Activated CD4-positive, alpha-beta T cell treated with anti-CD3 and anti-CD28 coated beads, Interleukin-2, amount 50 U/mL, for 24 hours (primary cell): ENCODE measurements at places on chromosomes 6 and 20.
A peak's percentile ranks its signal among the peaks of the same experiment; 100 is the strongest.

DNA sequence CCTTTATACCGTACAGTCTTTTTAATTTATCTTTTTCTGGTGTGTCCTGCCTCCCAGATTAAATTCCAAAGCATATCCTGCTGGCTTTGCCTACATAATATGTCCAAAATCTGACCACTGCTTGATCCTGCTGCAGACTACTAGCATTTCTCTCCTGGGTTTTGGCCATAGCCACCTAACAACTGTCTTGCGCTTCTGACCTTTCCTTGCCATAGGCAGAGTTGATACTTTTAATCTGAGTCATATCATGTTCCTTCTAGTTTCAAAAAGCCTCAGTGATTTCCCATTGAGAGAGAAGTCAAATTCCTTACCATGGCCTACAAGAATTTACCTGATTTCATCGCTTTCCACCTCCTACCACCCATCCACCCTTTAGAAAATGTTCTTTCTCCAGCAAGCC lies 104.8 kb downstream of the BCKDHB start:
- no peak for DNase-seq

- DNase-seq, result no peak
These were observed 60.5 kb downstream of the JPH2 start for GRCh38 chr20:44126445-44126844.

DNA sequence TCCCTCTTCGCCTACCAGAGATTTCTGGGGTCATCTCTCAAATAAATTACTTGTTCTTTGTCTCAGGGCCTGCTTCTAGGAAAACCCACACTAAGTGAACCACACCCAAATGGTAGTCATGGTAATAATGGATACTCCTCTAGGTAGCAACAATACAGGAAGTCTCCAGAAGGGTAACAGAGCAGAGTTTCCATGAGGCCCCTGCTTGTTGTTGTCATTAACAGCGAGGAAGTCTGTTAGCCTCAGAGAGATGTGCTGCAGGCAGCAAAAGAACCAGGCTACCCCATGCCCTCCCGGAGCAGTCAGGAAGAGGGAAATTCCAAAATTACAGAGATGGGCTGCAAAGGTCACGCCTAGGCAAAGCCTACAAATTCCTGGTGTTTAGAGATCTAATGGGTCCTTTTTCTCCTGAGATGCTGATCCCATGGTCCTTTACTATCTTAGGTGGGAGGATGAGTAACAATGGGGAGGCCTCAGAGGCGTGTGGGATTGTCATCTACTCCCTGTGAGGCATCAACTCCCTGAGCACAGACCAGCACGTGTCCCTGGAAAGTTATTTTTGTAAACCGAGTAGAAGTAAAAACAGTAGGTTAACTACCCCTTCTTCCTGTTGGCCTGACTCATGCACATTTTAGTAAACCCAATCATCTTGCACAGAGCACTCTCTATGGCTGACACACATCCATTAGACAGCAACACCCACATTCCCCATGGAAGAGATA lies 10.1 kb downstream of the ISM1 start:
- DNase-seq, result no peak

DNA sequence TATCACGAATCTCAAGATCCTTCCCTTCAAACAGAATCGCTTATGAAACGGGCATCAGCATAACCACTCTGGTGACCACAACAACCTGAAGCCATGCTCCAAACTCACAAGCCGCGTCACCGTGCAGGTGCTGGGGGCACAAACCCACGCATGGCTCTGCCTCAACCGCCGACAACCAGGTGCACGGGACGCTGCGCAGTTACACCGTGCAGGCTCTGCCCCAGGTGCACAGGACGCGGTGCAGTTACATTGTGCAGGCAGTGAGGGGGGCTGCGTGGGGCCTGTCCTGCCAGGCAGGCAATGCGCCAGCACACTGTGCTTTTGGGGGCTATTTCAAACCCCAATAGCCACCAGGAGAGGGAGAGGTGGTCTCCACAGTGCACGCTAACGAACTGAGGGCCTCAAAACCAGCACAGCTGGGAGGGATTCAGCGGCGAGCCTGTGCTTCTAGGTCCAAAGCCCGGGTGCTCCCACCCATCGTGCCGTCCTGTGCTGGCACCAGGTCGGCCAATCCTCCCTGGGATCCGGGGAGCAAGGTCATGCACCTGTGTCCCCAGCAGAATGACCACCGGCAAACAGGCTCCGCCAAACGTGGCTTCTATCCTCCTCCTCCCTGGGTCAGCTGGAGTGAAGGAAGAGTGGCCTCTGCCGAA lies 35.8 kb downstream of the ZBTB46 start:
- DNase-seq, result no peak

DNA sequence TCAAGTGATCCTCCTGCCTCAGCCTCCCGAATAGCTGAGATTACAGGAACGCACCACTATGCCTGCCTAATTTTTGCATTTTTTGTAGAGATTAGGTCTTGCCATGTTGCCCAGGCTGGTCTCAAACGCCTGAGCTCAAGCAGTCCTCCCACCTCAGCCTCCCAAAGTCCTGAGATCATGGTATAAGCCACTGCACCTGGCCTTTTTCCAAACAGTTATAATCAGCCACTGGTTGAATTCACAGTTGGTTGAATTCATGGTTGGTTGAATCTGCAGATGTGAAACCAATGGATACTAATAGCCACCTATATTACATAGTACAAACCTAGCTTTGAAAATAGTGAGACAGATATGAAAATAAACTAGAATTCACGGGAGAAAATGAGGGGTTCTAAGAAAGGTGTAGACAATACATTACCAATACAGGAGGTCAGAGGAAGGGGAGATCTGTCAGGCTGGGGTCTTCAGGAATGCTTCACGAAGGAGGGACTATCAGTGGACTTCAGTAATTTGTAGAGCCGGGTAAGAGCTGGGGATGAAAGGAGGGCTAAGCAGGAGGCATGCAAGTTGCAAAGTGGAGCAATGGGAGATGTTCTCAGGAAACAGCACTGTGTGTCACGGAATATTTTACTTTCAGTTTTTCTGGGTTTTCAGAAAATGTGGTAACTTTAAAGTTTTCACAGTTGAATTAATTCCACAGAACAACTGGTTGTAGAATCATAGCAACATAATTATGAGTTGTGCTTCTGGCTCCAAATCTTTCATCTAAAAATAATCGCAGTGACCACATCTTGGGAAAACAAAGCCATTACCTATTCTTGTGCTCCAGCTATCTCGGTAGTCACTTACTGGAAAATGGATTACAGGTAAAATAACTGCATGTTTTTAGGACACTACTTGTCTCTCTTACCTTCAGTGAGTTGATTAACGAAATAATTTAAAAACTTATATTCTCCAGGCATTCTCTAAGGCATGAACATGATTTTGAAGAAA lies 12.9 kb upstream of the CEP85L start:
- DNase-seq, result peak; percentile 25

GRCh38 chr6:72580281-72580940 lies 41.5 kb upstream of the KCNQ5 start:
- DNase-seq, result no peak

DNA sequence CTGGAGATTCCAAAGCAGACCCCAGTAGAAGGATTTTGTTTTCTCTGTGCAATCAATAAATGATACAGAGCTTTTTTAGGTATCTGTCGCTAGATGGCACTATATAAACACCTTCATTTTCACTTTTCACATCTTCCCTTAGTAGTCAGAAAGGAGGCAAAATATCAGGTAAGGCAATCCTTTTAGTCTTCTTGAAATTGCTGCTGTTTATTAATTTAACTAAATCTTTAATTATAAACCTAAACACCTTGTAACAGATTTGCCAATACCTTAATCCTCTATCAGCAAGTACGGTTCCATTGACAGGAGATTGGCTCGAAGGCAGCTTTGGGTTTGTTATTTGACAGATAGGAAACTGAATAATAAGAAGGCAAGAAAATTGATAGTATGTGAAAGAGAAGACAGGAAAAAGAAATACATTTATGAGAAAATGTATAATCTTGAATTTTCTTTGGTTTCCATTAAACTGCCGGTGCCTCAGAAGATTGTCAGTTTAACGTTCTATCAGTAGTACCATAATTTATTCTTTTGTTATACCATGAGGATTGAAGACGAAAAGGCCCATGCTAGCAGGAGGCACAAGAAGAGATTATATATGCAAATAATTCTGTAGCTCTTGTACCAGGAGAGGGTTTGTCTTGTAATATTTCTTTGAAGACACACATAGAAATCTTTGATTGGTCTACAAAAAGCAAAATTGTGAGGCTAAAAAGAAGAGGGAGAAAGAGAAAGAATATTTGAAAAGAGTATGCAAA lies 23.5 kb upstream of the IBTK start:
- DNase-seq, result no peak

DNA sequence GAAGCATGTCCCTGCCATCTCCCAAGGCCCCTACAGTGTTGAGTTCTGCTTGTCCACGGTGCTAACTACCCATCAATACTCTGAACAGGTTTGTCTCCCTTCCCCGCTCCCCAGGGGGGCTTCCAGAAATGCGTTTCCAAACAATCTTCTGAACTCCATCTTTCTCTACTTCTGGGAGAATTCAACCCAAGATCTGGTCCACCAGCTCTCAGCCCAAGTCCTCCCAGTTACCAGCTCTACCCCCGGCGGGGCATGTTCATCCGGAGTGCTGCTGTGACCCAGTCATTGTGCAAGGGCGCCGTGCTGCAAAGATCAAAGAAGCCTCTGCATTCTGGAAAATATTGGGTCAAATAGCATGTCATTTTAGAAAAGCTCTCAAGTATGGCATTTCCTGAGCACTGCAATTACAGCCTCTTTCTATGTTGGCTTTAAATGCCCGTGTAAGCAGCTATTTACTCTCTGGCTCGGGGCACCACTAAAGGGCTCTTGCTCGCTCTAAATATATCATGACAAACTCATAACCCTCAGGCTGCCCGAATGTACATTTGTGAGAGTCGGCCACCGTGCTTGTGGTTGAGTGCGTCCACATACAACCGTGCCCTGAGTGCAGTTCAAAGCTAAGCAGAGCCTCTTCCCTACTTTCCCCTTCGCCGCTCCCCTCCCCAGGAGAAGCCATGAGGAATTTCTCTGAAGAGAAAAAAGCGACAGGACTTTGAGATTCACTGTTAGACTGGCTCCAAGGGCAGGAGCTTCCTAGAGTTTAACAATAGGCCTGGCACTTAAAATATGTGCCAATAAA lies 71.6 kb downstream of the BANF2 start:
- no peak for DNase-seq

DNA sequence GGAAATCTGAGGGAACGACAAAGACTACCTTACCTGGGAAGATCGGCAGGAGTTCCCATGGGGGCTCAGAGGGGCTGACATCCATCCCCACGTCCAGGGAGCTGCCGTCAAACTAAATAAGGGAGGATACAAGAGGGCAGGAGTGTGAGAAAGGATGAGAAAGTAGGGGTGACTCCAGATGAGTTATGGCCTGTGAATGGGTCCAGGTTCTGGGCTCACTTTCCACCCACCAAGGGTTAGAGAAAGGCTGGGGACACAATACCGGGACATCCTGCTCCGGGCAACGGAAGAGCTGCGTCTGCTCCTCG lies 683 bp downstream of the ATF6B start:
- no peak for DNase-seq

DNA sequence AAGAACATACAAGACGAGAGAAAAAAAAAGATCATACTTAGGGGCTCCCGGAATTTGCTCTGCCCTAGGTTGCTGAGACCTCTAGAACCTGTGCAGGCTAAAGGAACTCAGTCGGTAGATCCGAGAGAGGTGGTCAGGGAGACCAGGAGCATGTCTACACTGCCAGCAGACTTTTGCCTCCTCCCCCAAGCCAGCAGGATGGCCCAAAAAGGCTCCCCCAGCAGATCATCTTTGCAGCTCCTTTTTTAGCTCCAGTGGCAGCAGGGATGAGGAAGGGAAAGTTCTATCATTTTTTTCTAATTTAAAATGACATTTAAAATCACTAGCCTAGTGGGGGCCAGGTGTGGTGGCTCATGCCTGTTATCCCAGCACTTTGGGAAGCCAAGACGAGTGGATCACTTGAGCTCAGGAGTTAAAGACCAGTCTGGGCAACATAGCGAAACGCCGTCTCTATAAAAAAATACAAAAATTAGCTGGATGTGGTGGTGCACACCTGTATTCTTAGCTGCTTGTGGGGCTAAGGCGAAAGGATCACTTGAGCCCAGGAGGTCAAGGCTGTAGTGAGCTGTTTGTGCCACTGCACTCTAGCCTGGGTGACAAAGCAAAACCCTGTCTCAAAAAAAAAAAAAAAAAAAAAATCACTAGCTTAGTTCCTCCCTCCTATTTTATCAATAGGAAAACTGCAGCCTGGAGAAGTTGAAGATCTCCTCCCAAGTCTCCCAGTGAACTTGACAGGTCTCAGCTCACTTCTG lies 69.3 kb upstream of the MYL9 start:
- no peak for DNase-seq

- no peak for DNase-seq
These were observed 4.6 kb downstream of the IRF4 start for GRCh38 chr6:396126-396520.

GRCh38 chr6:22102671-22103070 lies 194.2 kb downstream of the PRL start:
- DNase-seq, result no peak

DNA sequence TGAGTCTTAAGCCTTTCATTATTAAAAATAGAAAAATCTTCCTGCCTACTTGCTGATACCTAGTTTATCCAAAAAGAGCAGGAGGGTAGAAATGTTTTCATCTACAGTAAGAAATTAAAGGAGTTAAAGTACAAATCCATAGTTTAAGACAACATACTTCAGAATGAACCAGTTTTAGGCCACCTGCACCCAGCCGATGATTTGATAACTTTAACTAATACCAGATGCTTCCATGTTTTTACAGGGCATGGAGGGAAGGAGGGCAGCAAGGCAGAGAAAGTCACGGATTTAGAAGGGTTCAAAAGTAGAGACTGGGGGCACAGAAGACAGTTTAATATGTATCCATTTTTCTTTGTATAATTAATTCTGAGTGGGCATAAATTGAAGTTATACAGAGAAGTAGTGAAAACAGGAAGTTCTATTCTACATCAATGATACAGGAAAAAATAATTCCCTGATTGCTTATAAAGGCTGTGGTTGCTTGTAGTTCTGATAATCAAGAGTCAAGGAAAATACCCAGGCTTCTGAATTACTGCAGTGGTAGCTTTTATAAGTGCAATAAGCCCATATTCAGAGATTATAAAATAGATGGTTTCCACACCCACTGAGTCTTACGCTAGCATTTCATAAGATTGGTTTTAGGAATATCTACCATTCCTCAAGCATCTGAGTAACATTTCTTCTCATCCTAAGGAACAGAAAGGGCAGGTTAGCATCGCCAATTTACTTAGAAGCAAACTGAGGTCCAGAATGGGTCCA lies 72.0 kb downstream of the GMDS start:
- DNase-seq, result no peak

GRCh38 chr6:128570680-128571063 lies 50.3 kb upstream of the PTPRK start:
- DNase-seq, result no peak

DNA sequence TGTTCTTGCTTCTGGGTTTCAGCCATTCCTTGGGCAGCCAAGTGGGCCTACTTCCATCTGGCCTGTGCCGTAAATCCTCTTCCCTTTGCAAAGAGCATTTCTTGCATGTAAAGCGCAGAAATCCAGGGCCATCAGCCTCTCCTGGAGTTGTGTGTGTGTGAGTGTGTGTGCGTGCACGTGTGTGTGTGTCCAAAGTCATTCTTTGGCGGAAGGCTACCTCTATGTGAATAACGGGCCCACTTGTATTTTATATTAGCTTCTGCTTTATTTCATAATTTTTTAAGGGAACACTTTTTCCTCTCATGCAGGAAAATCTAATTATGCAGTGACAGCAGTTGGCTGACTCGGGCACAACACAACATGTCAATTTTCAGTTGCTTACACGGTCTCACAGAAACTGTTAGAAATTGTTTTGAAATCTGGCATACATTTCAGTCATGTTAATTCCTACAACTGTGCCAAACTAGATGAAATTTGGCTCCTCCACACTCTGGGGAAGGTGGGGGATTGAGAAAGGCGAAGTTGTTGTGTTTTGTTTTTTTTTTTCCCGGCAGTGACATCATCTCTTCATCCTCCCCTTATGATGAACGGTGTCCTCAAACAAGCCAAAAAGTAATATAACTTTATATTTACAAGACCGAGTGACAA lies 223.7 kb upstream of the TSHZ2 start:
- no peak for DNase-seq
